ENCODE measurements at places on chromosomes 1 and 21. TPM values are rescaled to one million over a fixed set of nuclear protein-coding genes. Genes with fewer than 3 reads are reported as not detected.
A peak's percentile ranks its signal among the peaks of the same experiment; 100 is the strongest.

GRCh38 chr1:231748760-231749415 lies 122.3 kb downstream of the DISC1 start:
- no peak for DNase-seq

DNA sequence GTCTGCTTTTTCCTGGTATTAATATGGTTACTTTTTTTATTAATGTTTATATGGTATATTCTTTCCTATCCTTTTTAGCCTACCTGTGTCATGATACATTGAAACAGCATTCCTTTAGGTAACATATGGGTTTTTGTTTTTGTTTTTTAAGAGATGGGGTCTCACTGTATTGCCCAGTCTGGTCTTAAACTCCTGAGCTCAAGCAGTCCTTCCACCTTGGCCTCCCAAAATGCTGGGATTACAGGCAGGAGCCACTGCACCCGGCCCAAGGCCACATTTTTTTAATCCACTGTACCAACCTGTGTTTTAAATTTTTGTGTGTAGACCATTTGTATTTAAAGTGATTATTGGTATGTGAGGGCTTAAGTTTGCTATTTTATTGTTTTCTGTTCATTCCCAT lies 43.1 kb downstream of the PKN2 start:
- no peak for DNase-seq

Gene KCNE2
- not detected for polyA plus RNA-seq

DNA sequence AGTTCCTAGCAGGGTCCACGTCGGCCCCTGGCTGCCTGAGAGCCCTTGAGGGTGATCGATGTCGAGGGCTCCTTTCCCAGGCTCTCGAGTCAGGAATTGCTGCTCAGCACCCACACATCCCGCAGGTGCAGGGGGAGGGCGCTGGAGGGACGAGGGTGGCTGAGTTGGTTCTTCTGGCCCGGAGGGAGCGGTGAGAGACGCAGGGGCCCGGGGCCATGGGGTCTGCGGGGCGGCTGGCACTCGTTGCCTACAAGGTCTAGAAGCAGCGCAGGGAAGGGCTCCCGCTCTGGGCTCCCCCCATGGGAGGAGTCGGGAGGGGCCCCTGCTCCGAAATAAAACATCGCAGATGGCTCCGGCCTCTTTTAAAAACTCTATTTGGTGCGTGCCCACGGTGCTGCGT lies 18.2 kb downstream of the PANK4 start:
- no peak for DNase-seq

GRCh38 chr1:153849487-153850185 lies 73.1 kb downstream of the GATAD2B start:
- DNase-seq, result no peak

- DNase-seq, result no peak
These were observed 39.8 kb upstream of the HSD3B1 start for GRCh38 chr1:119467219-119467618.

DNA sequence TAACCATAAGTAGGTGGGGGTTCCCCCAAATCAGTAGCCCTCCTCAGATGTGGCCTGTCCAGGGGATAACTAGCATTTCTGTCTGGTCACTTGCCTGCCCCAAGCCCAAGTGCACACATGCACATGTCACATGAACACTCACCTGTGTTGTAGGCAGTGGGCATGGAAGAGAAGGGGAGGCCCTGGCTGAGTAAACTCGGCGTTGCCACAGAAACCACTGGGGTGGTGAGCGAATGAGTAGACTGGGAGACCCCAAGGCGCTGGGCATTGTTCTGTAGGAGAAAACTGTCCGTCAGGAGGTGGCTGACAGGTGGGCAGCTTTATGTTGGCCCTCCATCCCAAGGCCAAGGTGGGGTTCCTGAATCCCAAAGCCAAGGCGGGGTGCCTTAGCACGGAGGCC lies 25.6 kb downstream of the MEF2D start:
- DNase-seq, result no peak

Gene CRB1
- not detected for polyA plus RNA-seq

GRCh38 chr1:203149188-203149840 lies 21.8 kb downstream of the ADORA1 start:
- DNase-seq, result no peak

- no peak for DNase-seq
These were observed 13.7 kb downstream of the REG4 start for GRCh38 chr1:119797606-119798005.

DNA sequence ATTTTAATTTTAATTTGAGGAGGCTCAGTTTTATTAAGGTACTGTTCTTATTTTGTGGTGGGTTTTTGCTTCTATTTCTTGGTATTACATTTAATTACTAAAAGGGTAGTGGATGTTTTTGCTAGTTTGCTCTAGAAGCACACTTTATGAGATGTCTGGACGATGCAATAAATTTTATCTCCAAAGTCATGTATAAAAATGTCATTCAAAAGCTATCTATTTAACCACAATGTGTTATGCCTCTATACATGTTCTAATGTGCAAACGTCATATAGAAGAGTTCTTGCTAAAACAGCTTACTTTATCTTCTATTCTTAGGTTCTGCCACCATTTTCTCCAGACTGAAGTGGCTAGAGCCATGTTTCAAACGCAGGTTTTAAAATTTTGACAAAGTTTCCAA lies 12.9 kb upstream of the MPC2 start:
- DNase-seq, result no peak

Gene PROK1
- polyA plus RNA-seq, result not detected

DNA sequence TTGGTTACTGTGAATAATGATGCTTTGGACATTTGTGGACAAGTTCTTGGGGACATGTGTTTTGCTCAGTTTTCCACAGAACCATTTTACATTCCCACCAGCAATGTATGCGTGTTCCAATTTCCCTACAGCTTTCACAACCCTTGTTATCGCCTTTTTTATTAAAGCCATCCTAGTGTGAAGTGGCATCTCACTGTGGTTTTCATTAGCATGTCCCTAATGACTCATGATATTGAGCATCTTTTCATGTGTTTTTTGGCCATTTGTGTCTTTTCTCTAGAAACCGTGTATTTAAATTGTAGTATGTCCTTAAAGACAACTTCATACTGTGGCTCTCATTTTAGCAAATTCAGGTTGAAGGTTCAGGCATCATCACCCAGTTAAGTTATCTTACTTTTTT lies 132.1 kb downstream of the TGFBR3 start:
- DNase-seq, result no peak

DNA sequence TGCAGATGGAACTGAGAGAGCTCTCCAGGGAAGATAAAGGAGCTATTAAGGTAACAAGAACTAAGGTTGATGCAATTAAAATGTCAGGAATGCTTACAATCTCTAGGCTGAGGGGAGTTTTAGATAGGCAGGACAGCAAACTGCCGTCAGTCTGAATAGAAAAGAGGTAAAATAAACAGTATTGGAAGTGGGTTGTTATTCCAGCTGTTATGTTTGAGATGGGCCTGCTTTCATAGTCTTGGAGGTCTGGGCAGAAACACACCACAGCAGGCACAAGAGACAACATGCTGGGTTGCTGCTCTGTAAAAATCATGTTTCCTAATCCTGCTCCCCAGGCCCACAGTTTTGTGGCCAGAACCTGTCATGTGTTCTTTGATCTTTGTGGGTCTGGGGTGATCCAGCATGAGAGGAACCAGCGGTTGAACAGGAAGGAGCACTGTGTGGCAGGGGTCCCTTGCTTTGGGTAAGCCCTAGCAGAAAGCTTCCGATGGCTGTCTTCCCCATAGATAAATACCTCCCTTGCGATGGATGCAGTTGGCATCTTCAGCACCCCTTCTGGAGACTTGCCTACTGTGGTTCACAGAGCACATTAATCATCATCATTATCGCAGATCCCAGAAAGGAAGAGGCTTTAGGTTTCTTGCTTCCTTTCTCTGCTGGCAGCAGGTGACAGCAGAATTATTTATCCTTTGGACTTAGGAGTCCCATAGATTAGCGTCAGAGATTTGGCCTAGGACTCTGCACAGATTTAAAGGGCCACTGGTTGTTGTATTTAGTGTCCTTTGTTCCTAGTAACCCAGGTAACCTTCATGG lies 97.1 kb downstream of the AK5 start:
- DNase-seq, result peak; percentile 37

Gene ACOT7
- 80.1 TPM for polyA plus RNA-seq

GRCh38 chr21:35057428-35057827 lies 8.3 kb upstream of the RUNX1 start:
- DNase-seq, result no peak

- no peak for DNase-seq
These were observed 204.1 kb downstream of the MATN1 start for GRCh38 chr1:30519201-30519763.

DNA sequence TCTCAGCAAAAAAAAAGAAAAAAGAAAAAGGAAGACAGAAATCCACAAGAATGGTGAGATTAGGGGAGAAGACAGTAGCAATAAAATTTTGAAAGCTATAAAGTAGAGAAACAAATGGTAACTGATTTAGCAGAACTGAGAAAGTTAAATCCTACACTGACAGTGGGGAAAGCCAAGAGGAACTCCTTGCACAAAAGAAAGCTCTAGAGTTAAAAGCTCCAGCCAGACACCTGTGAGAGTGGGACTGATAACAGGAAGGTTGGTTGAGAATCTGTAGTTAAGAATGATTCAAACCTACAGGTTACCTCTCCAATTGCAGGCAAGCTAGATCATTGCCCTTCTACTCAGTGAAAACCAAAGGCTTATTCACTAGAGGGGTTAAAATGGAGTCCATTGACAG lies 23.6 kb downstream of the FBXO28 start:
- DNase-seq, result no peak

Gene RHBDL2
- polyA plus RNA-seq, result 0.32 TPM

Measured in AG04450 (cell line).